ENCODE measurements at places on chromosomes 1 and 21.
A peak's percentile ranks its signal among the peaks of the same experiment; 100 is the strongest.

DNA sequence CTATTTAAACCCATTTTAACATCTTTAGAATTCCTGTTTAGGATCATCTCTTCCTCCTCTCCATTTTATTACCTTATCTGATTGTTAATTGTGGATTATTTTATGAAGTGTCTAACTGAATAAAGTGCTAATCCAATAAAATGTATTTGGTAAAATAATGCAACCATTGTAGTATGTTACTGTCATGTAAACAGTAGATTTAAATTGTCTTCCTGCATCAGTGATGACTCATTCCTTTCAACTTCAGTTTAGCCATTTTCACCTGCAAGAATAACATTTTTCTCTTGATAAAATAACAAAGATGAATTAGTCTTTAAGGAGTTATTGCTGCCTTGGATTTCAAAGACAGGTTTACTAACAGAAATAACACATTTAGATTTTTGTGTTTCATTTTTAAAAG, 5.4 kb downstream of the PPP2R5A start:
- DNase-seq, result no peak

- no peak for DNase-seq
Measured at GRCh38 chr21:45611939-45612664, 31.4 kb upstream of the PCBP3 start.

- peak; percentile 74 for DNase-seq
Measured at GRCh38 chr1:205977402-205978014, 25.7 kb downstream of the RAB7B start.

- DNase-seq, result peak; percentile 57
Measured at GRCh38 chr1:47432071-47433036, 5.5 kb upstream of the FOXD2 start.

DNA sequence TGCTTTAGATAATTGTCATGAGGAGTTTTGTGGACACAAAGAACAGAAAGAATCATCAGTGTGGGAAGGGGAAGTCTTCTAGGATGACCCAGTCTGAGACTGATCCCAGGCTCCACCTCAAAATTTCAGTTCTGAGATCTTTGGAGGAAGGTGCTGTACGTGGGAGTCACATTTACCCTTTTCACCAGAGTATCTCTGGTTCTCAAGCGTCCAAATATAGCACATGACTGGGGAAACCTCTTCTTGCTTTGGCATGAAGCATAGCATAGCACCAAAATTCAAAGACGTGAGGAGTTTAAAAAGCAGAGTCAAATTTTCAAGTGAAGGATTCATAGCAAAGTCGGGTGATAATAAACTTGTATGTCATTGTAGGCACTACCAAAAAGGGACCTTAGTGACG, 96.5 kb downstream of the LRRC53 start:
- DNase-seq, result no peak

- no peak for DNase-seq
Measured at GRCh38 chr1:43043695-43044094, 85.0 kb upstream of the SLC2A1 start.

- no peak for DNase-seq
Measured at GRCh38 chr21:15293240-15293639, 228.4 kb upstream of the NRIP1 start.

DNA sequence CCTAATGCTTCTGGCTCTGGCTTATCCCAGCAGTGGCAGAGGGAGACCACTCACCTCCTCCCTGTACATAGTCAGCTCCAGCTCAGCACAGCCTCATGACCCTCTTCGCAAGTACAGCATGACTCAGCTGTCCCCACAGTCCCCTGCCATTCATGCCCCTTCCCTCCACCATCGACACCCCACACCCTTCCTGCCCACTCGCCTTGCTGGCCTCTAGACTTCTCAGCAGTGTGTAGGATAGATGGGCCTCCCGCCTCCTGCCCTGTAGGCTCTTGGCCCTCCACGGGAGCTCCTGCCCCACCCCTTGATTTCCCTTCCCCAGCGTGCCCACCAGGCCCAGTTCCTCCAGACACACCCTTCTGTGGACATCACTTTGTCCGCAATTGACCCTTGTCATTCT, 9.8 kb downstream of the NPR1 start:
- DNase-seq, result no peak

GRCh38 chr1:9224664-9225410, 9.7 kb upstream of the H6PD start:
- DNase-seq, result no peak

GRCh38 chr21:32335601-32336575, 37.2 kb downstream of the MRAP start:
- no peak for DNase-seq

GRCh38 chr1:62312698-62313097, 6.5 kb downstream of the KANK4 start:
- DNase-seq, result no peak

DNA sequence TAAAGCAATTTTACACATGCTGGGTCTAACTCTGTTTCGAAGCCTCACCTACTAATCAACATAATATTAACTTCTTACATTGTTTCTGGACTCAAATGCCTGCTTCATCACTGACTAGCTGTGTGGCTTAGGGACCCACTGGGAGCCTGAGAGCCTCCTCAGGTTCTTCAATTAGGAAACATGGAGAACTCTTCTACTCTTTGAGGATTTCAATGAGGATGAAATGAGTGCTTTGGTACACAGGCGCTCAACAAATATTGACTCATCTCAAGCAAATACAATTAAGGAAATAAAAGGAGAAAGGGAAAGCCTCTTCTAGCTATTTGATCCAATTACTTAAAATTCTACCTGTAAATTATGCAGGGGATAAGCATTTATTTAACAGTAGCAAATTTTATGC, 84.4 kb upstream of the JAK1 start:
- DNase-seq, result no peak

DNA sequence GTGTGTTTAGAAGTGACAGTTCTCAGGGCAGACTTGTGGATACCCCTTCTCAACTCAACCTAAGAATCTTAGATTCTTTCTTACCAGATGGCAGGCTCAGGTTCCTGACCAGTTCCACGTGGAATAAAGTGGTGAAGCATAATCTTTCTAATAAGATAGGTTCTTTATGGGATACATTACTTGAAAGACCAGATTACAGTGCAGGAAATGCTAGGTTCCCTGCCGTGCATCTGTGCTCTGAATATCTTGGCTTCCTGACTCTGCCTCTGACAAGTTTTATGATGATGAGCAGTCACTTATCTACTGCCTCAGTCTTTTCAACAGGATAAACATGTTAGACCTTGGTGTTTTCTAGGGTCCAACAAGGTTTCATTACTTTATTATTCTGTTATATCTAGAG, 207.9 kb upstream of the CACYBP start:
- no peak for DNase-seq

- no peak for DNase-seq
Measured at GRCh38 chr1:70504821-70505193, 93.7 kb downstream of the CTH start.

GRCh38 chr1:14466006-14466405, 132.5 kb upstream of the KAZN start:
- no peak for DNase-seq

DNA sequence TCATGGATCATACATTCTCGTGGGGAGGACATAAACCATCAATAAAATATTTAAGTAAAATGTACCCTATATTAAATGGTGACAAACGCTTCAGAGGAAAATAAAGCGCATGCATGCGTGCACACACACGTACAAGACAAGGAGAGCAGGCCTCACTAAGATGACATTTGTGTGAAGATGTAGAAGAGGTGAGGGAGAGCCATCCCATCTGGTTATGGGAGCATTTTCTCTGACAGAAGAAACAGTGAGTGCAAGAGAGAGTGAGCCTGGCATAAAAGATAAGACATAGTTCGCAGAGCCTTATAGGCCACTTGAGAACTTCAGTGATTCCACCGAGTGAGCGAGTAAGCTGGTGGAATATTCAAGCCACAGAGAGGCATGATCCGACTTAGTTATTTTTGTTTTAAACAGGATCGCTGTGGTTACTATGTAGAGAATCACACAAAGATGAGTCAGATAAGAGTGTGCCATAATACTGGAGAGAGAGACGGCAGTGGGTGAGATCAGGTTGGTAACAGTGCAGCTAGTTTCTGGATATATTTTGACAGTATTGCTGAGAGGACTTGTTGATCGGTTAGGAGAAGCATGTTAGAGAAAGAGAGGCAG, 624.2 kb downstream of the PLPP3 start:
- no peak for DNase-seq

GRCh38 chr1:113947388-113948107, 18.4 kb downstream of the HIPK1 start:
- no peak for DNase-seq

DNA sequence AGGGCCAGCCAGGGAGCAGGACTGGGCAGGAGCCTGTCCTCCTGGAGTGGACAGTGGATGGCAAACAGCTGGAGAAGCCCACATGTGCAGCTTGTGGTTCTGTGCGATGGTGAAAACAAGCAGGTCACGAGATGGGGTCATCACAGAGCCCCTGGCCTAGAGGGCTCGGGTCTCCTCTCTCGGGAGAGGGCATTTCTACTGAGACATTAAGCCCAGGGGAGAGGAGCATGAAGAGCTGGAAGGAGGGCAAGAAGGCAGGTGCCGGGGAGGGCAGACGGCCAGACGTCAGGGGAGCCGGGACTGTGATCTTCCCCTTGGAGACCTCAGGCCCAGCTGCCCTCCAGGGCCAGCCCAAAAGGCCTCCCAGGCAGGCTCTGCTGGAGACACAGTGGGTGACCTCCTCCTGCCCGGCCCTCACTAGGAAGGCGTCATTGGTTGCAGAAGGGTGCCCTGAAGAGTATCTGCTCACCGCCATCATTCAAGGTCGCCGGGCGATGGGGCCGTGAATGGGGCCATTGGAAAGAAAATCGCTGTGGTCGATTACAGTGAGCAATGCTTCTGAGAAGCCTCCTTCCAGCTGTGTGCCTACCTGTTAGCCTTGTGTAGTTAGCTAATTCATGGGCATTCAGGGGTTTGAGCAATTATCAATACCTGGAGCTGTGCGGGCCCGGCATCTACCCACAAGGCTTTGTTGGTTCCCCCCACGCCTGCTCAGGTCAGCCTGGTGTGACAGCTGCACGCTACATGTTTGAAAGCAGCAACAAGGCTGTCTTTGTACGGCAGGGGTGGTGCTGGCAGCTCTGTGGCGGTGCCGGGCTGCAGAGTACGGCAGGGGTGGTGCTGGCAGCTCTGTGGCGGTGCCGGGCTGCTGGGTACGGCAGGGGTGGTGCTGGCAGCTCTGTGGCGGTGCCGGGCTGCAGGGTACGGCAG, 72.3 kb upstream of the ACTRT2 start:
- DNase-seq, result no peak

DNA sequence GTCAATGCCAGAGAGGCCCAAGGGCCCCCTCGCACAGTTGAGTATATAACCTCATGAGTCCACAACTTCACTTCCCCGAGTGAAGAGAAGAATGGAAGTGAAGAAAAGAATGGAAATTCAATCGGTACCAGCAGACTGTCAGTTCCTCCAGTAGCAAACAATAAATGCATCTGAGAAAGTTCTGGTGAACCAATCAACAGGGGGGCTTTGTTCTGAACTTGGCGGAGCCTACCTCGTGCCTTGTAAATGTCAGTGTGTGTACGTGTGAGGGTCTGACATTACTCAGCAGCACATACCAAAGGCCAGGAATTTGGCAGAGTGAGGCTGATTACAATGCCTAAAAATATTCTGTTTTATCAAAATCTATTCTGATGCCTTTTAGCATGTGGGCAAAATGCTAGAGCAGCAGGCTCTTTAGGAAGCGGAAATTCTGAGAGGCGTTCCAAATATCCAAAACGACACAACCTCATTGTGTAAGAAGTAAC, 238.5 kb downstream of the LTN1 start:
- no peak for DNase-seq

GRCh38 chr1:37394574-37395464, 79.6 kb upstream of the ZC3H12A start:
- DNase-seq, result no peak

DNA sequence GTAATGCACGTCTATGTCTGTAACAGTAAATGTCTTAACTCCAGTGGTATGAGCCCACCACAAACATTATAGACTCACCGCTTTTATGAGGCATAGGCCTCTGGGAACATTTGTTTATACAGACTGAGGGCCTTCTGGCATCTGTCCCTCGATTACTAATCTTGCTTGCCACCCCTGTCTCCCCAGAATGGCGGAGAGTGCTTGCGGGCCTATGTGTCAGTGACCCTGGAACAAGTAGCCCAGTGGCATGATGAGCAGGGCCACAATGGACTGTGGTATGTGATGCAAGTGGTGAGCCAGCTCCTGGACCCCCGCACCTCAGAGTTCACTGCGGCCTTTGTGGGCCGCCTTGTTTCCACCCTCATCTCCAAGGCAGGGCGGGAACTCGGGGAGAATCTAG, 18.3 kb upstream of the SHISA4 start:
- no peak for DNase-seq

DNA sequence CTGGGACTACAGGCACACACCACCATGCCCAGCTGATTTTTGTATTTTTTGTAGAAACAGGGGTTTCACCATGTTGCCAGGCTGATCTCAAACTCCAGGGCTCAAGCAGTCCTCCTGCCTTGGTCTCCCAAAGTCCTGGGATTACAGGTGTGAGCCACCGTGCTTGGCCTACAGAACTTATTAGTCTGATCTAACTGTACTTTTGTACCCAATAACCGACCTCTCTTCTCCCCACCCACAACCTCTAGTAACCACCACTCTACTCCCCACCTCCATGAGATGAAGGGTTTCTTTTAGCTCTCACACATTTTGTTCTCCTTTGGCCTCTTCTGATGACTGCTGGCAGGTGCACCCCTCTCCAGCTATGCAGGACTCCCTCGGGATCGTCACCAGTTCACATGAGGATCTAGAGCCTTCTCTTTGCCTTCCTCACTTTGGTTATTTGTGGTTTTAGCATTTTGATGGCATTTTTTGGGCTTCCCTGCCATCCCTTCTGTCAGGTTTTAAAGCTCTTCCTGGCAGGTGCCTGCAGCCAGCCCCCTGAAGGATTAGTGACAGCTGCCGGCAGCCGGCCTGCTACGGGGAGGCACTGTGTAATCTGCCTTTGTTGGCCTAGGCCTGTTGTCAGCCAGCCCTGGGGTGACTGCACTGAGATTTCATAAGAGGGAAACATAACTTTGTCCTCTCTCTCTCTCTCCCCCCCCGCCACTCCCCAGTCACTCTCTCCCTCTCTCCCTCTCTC, 99.8 kb upstream of the ATP1A1 start:
- no peak for DNase-seq

DNA sequence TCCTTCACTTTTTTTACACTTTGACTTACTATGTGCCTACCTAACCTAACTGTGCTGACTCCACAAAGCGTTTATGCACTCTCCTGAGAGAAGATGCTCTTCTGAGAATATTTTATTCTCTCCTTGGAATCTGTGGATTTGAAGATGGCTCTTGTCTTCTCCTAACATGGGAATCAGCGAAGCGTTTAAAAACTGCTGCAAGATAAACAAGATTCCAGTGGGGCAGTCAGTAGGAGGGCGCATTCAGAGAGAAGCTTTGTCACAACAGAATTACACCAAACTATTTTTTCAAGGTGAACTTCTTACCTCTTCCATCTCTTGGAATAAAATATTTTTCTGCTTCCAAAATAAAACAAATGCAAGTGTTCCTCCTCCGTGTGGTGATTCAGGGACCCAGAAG, 113.1 kb downstream of the FOXD2 start:
- DNase-seq, result no peak

All from activated T-cell treated with anti-CD3 and anti-CD28 coated beads for 1 hour (primary cell).